Hepatocyte (in vitro differentiated cells): ENCODE measurements at places on chromosomes 4 and X. TPM values are rescaled to one million over a fixed set of nuclear protein-coding genes. Genes with fewer than 3 reads are reported as not detected.

The SHROOM2 gene
- total RNA-seq, result 6.2 and 8.5 TPM in 2 replicates

DNA sequence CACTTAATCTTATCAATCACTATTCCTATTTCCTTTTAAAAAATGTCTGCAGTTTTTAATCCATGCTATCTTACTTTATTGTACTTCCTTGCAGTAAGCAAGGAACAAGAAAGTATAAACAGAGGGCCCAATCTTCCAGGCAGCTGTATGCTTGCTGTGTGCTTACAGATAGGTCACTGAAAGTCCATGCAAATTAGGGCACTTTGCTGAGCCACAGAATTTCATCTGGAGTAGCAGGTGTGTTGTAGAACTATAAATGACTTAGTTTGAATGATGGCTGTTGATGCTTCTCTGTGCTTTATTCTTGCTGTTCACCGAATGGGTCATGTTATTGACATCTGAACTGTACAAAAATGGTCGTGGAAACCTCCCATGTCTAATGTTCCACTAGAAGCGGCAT is 154.6 kb downstream of the ATOH1 start:
- no peak for DNase-seq

DNA sequence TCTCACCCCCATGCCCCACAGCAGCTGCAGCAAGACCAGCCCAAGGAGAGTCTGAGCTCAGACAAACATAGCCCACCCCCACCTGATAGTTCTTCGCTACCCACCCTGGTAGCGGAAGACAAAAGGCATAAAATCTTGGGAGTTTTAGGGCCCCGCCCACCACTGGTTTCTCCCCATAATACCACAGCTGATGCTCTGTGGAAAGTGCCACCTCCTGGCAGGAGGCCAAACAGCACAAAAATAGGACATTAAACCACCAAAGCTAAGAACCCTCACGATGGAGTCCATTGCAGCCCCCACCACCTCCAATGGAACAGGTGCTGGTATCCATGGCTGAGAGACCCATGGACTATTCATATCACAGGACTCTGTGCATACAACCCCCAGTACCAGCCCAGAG is 226.7 kb downstream of the SNCA start:
- no peak for DNase-seq

The NALF2 gene
- total RNA-seq, result 0.16 and 0.20 TPM in 2 replicates

GRCh38 chr4:40515398-40516293 is 114.0 kb downstream of the RBM47 start:
- DNase-seq, result peak; percentile 86

DNA sequence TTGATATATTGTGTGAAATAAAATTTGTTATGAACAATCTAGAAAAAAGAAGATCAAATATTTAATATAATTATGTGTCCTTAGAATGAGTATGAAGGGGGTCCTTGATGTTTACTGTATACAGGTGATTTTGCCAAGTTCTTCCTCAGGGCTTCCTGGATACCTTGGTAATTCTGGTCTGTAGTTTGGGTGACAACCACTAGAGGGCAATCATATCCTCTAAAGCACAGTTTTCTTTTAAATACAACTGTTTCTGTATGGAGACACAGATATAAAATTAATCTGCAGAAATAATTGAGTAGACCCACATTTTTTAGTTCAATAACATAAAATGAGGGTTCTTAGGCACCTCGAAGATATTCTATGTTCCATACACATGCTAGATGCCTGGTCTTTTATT is 157.7 kb downstream of the SPANXN1 start:
- peak; percentile 50 for DNase-seq

The GPAT3 gene
- total RNA-seq, result 4.4 and 8.9 TPM in 2 replicates

The UCP1 gene
- total RNA-seq, result not detected in 2 replicates

GRCh38 chr4:6527683-6528595 is 47.0 kb upstream of the MAN2B2 start:
- no peak for DNase-seq

DNA sequence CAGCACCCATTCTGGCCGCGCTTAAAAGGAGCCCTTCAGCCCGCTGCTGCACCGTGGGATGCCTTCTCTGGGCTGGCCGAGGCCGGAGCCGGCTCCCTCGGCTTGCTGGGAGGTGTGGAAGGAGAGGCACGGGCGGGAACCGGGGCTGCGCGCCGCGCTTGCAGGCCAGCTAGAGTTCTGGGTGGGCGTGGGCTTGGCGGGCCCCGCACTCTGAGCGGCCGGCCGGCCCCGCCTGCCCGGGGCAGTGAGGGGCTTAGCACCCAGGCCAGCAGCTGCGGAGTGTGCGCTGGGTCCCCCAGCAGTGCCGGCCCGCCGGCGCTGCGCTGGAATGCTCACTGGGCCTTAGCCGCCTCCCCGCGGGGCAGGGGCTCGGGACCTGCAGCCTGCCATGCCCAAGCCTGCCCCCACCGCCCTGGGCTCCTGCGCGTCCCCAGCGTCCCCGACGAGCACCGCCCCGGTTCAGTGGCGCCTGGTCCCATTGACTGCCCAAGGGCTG is 111.3 kb downstream of the PCDH18 start:
- no peak for DNase-seq

The RBMXL3 gene
- total RNA-seq, result not detected in 2 replicates

GRCh38 chr4:137754652-137755471 is 222.6 kb upstream of the PCDH18 start:
- no peak for DNase-seq

GRCh38 chr4:1490654-1491327 is 84.5 kb upstream of the NKX1-1 start:
- no peak for DNase-seq

GRCh38 chrX:21926527-21927278 is 13.8 kb upstream of the SMS start:
- DNase-seq, result peak; percentile 60

DNA sequence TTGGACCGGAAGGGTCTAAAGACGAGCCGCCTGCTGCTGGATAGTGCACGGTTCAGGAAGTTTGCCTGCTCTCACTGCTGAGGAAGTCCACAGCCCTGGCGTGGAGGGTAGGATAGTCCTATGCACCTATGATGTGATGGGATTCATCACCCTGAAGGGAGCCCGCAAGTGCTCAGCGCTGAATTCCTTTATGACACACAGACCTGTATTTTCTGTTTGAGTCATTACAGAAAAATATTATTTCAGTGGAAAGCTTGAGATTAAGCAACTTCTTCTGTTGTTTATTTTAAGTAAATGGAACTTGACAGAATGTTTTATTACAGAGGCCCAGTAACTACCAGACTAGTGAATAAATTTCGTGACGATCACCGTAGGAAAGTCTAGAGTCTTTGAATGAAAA is 123.2 kb downstream of the TRIML1 start:
- DNase-seq, result no peak

DNA sequence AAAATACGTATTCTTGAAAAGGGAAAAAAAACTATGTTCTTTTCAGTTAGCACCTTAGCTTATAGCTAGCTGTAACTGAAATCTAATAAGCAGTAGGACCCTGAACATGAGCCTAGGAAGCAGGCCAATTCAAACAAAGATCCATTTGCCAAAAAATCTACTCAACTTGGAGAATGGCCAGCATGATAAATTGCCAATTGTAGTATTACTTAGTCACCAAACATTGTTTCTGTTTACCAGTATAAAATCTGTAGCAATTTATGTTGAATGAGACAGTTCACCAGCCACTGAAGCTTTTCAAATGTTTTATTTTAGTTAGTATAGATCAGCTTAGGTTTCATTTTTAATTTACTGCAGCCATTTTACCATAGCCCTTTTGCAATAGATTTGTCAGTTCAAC is 323.6 kb upstream of the DIPK2B start:
- DNase-seq, result no peak

DNA sequence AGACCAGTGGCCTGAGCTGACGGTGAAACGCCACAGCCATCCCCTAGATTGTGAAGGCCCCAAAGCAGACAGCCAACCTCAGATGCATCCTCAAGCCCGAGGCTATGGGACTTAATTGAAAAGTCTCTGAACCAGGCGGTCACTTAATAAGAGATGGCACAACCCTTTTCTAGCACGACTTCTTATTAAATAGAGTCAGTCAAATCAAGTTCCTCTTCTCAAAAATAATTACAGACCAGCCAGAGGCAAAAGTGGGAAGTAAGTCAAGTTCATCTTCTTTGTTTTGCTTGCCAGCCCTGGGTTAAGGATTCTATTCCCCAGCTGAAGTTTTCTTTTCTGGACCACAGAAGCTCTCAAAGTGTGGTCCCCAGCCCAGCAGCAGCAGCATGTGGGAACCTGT is 9.7 kb upstream of the SH3KBP1 start:
- DNase-seq, result no peak

DNA sequence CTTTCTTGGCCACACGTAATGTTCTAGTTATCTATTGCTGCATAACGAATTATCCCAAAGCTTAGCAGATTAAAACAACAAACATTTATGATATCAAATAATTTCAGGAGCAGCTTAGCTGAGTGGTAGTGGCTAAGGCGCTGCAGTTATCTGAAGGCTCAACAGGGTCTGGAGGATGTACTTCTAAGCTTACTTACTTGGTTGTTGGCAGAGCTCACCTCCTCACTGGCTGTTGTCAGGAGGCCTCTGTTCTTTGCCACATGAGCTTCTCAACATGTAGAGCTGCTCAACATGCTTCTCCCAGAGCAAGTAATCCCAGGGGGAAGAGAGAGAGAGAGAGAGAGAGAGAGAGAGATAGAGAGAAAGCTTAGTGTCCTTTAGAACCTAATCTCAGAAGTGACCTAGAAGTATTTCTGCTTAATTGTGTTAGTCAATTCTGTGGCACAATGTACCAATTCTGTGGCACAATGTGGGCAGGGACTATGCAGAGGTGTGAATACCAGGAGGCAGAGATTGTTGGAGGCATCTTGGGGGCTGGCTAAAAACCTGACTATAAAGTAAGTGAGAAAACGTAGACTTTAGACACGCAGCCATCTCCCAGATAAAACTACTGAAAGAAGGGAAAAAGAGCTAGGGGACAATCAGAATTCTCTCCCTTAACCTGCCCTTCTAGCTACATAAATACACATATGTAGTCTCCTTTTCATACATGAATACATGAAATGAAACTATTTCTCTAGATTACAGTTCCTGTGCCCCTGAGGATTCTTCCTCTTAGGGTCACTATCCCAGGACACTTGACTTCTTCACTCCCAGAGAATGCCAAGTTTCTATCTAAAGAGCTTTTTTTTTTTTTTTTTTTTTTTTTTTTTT is 40.2 kb downstream of the HOPX start:
- peak; percentile 11 for DNase-seq

The MAGEB16 gene
- total RNA-seq, result not detected in 2 replicates

DNA sequence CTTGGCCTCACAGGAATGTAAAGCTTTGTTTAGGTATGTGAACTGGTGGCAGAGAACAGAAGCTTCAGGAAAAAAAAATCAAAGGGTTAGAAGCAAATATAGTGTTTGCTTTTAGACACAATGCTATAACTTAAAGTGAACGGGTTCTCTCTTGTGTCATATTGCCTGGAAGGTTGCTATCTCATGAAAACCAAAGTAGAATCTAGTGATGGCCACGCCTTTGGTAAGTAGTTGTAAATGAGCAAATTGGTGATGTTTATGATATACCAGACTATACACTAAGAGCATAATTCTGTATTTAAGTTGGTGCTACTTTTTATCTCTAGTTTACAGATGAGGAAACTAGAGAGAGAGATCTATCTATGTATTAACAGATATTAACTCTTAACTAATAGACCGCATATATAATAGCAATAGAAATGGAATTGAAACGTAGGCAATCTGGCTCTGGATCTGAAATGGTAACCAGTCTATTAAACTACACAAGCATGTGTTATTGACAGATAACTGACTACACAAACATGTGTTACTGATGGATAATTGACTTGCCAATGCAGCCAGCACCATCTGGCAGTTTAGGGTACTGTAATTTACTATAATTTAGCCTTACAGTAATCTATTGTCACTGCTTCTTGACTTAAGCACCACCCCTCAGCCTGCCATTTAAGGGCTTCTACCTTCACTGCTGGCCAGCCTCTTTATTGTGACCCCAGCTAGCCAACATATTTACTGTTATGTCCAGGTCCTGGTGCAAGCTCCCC is 40.8 kb downstream of the HCCS start:
- DNase-seq, result no peak

DNA sequence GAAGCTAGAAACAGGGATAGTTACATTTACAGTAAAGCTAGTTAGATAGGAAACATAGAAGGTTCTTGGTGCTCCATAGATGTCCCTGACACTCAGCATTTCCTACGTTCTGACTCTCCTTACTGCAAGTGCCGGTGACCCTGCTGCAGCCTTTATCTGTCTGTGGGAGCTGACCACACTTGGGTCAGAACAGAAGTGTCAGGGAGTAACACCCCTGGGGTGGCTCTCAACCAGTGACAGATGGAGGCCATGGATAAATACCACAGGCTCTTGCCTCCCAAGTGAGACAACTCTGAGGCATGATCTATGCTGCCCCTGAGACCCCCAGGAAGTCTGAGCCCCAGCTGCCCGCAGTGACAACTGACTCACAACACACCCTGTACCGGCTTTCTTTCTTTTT is 69.8 kb downstream of the ANXA3 start:
- DNase-seq, result no peak

DNA sequence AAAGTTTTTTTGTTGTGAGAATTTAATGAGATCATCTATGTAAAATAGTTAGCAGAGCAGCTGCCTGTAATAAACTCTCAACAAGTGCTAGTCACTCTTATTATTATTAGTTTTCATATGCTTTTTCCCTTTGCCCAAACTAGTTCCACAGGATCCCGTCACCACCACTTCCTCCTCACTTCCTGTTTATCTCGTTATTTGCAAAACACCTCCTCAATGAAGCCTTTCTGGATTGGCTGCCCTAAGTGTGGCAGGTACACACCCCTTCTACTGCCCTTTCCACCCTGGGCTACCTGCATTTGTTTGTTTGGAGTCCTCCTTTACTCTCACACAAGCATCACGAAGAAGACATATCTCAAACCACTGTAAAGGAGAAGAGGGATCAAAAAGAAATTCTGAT is 54.4 kb upstream of the KLF3 start:
- DNase-seq, result no peak

DNA sequence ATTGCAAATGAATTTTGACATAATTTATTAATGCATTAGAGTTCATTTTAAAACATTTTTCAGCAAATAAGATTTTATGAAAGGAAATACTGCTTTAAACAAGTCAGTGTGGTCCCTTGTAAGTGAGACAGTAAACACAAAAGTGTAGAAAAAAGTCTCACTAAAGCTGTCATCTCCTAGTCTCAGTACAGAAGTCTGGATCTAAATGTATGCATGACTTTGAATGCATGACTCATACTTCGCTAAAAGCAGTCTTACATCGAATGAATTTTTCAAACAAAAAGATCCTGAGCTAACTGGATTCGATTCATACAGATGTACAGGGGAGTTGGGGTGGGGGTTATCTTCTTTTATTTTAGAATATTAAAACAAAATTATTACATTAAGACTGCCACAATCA is 207.4 kb upstream of the VCX start:
- no peak for DNase-seq

The EFHC2 gene
- total RNA-seq, result 1.8 and 3.7 TPM in 2 replicates

The VCX3B gene
- not detected in 2 replicates for total RNA-seq

GRCh38 chr4:156439576-156440200 is 486.0 kb upstream of the CTSO start:
- DNase-seq, result no peak
